Stimulated activated CD8-positive, alpha-beta memory T cell treated with anti-CD3 and anti-CD28 coated beads, Interleukin-2, amount 100 ng/mL, for 1 hour (primary cell): ENCODE measurements at places on chromosomes 2 and 18.

- DNase-seq = no peak
These were observed 208.0 kb downstream of the RBM43 start for GRCh38 chr2:151053661-151053990.

DNA sequence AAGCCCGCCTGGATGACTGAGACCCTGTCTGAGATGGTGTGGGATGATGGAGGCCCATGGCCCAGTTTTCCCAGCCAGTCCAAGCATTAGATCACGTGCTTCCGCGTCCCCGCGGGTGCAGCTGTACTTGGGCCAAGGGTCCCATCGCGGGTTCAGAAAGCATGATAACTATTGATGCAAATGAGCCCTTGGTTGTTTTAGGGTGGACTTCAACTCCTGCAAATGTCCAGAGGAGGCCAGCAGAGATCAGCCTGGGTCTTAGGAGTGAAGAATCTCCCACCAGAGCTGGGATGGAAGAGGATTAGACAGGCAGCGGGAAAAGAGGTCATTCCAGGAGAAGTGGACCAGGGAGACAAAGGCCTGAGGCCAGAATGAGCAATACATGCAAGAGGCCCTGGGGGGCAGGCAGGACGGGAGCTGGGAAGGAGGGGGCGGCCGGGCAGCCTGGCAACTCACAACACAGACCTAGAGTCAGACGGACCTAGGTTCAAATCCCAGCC lies 89.9 kb upstream of the TMEM247 start:
- DNase-seq = no peak

- DNase-seq = no peak
These were observed 128.1 kb downstream of the EIPR1 start for GRCh38 chr2:3249476-3249962.

- no peak for DNase-seq
These were observed 32.8 kb upstream of the MC5R start for GRCh38 chr18:13791181-13791580.

- DNase-seq = no peak
These were observed 24.2 kb upstream of the UGT1A8 start for GRCh38 chr2:233593201-233593600.

- DNase-seq = no peak
These were observed 32.1 kb upstream of the SIGLEC15 start for GRCh38 chr18:45793264-45793965.

- DNase-seq = no peak
These were observed 17.0 kb upstream of the HPCAL1 start for GRCh38 chr2:10285556-10286198.
